Thymus (tissue), 14 donors: ENCODE measurements at places on chromosomes 16 and 17. TPM values are rescaled to one million over a fixed set of nuclear protein-coding genes. Genes with fewer than 3 reads are reported as not detected.

Gene NMRAL1
- polyA plus RNA-seq: 44.9 TPM

Gene HOXB8
- 0.07 TPM for polyA plus RNA-seq

Gene MLKL
- polyA plus RNA-seq: 34.4 TPM

Gene LDHD
- polyA plus RNA-seq: 1.6 TPM

Gene ZPBP2
- polyA plus RNA-seq: 0.11 TPM

Gene CCDC200
- 0.39 TPM for polyA plus RNA-seq

Gene ZNF385C
- 1.1 TPM for polyA plus RNA-seq

Gene TPSB2
- polyA plus RNA-seq: 15.5 TPM

Gene PNPO
- 9.0 TPM for polyA plus RNA-seq

Gene C16orf89
- 0.71 TPM for polyA plus RNA-seq

Gene FZD2
- polyA plus RNA-seq: 1.7 TPM

Gene CA7
- 0.80 TPM for polyA plus RNA-seq

Gene ABAT
- 8.6 TPM for polyA plus RNA-seq

Gene G6PC1
- polyA plus RNA-seq: 0.07 TPM

Gene KRT28
- 0.37 TPM for polyA plus RNA-seq

Gene KRT12
- polyA plus RNA-seq: 1.6 TPM

Gene NXN
- 25.7 TPM for polyA plus RNA-seq

Gene OR2C1
- 0.21 TPM for polyA plus RNA-seq

Gene NETO2
- polyA plus RNA-seq: 8.4 TPM

Gene SPN
- polyA plus RNA-seq: 49.3 TPM

Gene TTC19
- polyA plus RNA-seq: 29.4 TPM

Gene WFDC1
- 7.4 TPM for polyA plus RNA-seq

Gene SLC39A11
- polyA plus RNA-seq: 7.4 TPM

Gene ABCC11
- 0.23 TPM for polyA plus RNA-seq

Gene KRT39
- 0.23 TPM for polyA plus RNA-seq
